CD4-positive, alpha-beta T cell treated with Interferon alpha-2 for 1 hour (primary cell): ENCODE measurements at places on chromosomes 13 and 19.
A peak's percentile ranks its signal among the peaks of the same experiment; 100 is the strongest.

GRCh38 chr13:110358381-110358780, 51.3 kb downstream of the COL4A2 start:
- no peak for DNase-seq

DNA sequence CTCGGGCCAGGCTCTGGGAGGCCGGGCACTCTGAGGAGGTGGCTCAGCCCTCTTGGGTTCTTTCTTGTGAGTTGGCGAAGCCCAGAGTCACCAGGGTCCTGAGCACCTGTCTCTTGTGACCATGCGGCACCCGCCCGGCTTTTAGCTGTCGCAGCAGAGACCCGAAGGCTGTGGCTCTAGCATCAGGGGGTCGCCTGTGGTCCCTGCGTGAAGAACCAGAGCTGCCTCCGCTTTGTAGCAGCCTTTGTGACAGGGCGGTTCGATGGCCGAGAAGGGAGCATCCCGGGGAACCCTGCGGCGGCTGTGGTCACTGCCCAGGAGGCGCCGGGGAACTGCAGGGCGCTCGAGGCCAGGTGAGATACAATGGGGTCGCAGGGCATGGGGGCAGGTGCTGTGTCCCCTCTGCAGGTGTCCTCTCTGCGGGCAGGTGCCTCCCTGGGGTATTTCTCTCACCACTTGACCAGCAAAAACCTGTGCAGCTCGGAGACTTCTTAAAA, 10.4 kb downstream of the MCF2L start:
- no peak for DNase-seq

DNA sequence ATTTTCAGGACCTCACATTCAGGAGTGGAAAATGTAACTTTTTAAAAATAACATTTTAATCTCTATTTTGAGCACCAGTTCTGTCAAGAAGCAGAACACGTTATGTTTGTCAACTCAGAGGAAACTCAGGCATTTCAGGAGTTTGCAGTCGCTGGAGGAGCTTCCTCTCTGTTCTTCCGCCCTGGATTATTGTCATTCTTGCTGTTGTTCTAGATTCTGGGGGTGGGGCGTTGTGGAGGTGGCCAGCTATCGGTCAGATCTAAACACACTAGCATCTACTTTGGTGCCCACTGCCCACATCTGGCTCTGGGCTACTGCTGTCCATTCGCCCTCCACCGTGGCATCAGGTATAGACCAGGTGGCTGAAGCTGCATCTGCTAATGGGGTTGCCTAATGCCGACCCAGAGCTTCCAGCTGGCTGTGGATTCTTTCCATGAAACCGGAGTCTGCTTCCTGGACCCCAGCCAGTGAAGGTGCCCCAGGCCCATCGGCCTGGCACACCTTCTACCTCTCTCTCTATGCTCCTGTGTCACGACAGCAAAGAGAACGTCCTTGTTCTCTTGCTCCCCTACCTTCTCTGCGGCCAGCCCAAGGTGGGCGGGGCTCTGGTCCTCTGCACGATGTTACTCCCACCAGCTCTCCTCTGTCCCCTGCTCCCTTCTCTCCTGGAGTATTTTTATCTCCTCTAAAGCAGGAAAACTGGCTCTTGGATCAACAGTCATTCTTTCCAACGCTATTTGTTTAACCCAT, 36.7 kb upstream of the DGKH start:
- DNase-seq = no peak

DNA sequence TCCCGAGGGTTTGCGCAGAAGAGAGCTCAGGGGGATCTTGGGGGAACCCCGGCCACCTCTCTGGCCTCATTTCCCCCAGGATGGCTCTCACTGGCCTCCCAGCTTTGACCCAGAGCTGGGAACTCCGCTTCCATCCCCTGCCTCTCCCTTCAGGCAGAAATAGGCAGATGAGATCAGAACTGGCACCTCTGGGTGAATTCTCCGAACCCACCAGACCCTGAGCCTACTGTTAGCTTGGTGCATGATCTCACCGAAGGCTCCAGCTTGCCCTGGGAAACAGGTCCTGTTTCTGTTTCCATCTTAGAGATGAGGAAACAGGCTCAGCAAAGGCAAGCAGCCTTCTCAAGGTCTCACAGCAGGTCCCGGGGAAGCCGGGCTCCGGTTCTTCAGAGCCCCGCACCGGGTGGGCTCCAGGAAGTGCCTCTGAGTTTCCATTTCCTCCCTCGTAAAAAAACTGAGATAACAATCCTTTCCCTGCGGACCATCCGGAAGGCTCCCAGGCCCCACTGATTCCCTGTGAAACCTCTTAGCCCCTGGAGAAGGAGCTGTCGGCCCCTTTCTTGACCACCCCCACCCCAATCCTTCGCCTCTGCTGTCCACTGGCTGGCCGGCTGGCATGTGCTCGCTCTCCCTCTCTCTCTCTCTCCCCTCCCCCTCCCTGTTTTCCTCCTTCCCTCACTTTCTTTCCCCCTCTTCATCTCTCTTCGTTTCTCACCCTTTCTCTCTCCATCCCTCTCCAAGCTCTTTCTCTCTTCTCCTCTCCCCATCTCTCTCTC, 2.1 kb downstream of the NECTIN2 start:
- peak; percentile 12 for DNase-seq
